ENCODE measurements at places on chromosomes 6 and 20.

- DNase-seq: no peak
Observed at GRCh38 chr6:24126586-24127192, 674 bp downstream of the NRSN1 start.

DNA sequence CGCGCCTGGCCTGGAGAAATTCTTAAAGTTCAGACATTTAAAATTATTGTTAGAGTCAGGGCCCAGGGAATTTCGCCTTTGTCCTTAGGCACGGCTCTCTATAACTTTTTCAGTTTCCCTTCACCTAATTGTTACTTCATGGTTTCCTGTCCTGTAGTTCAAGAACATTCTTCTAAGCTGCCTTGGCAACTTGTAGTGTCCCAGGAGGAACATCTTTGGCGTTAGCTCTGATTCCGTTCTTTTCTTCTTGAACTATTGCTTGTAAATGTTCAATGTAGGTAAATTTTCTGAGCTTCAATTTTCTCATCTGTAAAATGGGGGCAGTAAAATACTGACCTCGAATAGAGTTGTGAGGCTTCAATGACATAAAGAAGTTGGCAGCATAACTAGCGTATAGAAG lies 41.8 kb downstream of the TIAM2 start:
- no peak for DNase-seq

DNA sequence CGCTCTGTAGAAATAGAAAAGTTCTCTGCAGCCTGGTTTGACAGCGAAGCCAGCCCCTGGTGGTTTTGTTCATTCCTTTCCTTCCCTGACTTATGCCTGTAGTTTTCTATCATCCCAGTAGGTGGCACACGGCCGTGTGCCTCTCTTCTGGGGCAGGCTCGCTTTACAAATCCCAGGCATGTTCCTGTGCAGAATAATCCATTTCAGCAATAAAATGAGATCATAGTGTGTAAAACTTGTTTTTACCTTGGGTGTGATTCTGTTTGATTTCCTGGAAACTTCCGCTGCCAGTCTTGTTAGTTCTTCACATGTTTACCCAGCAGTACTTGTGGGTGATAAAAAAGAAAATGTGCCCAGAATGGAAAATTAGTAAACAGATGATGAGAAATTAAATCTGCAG lies 7.4 kb upstream of the INSM1 start:
- DNase-seq: no peak

DNA sequence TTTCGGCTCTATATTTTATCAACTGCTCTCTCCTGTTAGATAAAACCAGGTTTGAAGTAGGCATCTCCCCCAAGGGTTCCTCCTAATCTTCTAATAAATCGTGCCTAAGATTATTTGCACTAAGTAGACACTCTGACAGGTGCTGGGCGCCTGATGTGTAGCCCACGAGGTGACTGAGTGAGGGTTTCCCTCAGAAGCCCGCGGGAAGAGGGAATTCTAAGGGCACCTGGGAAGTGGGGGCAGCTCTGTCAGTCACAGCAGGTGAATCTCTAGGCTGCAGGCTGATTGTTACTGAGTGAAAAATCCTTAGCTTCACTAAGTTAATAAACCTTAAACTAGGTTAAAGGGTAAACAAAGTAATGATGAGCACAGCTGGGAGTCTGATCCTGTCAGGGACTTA lies 68.2 kb downstream of the PXDC1 start:
- no peak for DNase-seq

- no peak for DNase-seq
Observed at GRCh38 chr6:144564202-144564601, 279.1 kb downstream of the UTRN start.

Measured in stimulated activated naive CD4-positive, alpha-beta T cell (primary cell).